ENCODE measurements at places on chromosomes 7 and 10.

DNA sequence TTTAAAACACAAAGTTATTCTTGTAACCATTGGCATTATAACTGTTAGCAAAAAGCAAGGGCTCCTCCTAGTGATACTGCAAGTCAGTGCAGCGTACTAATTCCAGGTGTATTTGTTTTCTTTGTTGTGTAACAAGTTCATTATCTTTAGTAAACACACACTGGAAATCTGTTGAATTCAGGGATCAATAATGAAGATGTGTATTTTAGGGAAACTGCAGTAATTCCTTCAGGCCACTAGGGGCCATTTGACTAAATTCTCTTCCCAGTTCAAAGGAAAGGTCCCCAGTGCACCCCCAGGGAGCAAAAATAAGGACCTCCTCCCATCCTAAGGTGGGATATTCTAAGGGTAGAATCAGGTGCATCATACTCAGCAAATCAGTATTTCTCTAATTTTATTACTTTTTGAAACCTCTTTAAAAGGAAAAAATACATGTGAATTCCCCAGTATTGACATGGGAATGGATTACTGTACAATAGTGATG is 158.6 kb upstream of the LYZL1 start:
- peak; percentile 23 for DNase-seq

GRCh38 chr7:92847305-92847704 is 10.9 kb upstream of the CDK6 start:
- no peak for DNase-seq

DNA sequence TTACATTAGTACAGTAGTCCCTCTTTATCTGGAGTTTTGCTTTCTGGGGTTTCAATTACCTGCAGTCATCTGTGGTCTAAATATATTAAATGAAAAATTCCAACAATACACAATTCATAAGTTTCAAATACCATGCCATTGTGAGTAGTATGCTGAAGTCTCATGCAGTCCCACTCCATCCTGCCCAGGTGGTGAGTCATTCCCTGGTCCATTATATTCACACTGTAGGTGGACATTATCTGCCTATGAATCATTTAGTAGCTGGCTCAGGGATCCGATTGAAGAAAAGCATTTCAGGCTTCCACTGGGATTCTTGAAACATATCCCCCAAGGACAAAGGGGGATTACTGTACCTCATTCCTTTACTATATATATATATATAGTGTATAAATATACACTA is 298.2 kb upstream of the GALNT17 start:
- no peak for DNase-seq

GRCh38 chr7:30087371-30087770 is 47.4 kb upstream of the MTURN start:
- DNase-seq: no peak

- DNase-seq: no peak
These were observed 89.7 kb downstream of the HGF start for GRCh38 chr7:81680120-81680519.

- peak; percentile 21 for DNase-seq
These were observed 711 bp downstream of the HIP1 start for GRCh38 chr7:75737856-75738603.

GRCh38 chr10:10365676-10366075 is 652.0 kb upstream of the CELF2 start:
- DNase-seq: no peak

- DNase-seq: no peak
These were observed 31.3 kb downstream of the RCC1L start for GRCh38 chr7:75042286-75042685.

DNA sequence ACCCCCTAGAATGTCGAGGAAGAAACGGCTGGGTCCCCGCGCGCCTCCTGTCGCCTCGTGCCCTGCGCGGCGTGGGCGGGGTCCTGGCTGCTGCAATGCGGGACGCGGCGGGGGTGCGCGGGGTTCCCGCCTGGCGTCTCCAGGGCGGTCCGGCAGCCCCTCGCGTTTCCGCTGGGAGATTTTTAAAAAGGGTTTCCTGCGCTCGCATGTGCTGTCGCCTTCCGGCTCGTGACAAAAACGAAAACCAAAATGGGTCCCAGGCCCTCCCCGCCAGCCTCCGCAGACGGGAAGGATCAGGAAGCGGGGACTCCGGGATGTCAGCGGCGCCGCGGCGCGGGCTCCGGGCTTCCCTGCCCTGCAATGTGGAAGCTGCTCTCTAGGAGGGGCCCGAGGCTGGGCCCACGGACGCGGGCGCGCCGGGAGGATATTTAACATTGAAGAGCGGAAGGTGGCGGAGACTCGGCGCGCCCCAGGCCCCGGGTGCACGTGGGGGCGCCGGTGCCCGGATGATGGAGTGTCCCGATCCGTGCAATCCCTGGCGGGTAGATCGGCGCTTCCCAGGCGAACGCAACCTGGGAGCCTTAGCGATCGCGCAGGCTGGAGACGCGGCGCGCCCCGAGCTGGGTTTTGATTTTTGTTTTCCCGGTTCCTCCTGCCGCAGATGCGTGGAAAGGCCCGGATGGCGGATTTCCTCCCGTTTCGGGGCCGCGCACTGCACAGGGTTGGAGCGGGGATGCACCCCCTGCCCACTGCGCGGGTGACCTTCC is 1.0 kb downstream of the PFKP start:
- peak; percentile 65 for DNase-seq

GRCh38 chr7:140403878-140404564 is at the start of gene RAB19:
RAB19 (plus strand) TSS chr7:140404058; CDS start chr7:140407647, 3,589 bp downstream.
- no peak for DNase-seq

- DNase-seq: no peak
These were observed 123.9 kb downstream of the DOCK4 start for GRCh38 chr7:112082306-112082705.

GRCh38 chr7:3682028-3682710 is 381.1 kb downstream of the SDK1 start:
- DNase-seq: no peak

DNA sequence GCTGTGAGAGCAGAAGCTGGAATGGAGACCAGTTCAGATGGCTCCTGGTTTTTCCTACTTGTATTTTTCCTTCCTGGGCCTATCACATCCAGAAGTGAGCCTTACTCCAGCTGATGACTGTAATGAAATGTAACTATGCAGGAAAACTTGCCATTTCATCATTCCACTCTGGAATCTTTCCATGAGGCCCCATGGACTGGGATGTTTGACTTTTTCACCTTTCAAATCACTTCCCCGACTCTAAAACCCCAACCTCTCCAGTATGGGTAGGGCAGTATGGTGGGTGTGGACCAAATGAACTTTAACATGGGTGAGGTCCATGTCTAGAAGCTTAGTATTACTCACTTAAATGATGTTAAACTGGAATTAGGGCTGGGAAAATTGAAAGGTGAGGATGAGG is 40.3 kb upstream of the DLD start:
- DNase-seq: no peak

- DNase-seq: no peak
These were observed 112.4 kb downstream of the SMURF1 start for GRCh38 chr7:99031496-99031895.

DNA sequence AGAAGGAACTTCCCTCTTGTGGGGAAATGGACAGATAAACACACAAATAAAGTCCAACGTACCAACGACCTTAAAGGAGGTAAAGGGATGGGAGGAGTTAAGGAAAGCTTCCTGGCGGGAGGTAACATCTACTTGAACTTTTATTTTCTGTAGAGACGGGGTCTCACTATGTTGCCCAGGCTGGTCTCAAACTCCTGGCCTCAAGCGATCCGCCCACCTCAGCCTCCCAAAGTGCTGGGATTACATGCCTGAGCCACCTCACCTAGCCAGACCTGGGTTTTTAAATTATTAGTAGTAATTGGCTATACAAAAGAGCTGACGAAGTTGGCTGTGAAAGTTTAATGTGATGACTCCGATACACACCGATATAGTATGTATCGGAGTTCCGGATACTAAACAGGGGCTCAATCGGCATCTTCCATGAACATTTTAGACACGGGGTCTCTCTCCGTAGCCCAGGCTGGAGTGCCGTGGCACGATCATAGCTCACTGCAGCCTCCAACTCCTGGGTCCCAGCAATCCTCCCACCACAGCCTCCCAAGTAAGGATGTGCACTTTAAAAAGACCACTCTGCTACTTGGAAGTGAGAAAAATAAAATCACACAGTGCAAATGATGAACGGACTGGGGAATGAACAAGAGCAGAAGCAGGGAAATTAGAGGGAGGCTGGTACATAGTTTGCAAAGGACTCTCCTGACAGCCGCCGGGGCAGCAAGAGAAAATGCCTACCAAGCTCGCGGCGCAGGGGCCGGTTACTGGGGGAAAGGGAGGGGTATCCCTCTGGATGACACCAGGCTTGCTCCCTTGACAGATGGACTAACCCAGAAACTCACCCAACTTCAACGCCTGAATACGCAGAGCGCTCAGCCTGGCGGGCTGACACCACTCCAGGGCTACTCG is 1.0 kb downstream of the BCL7B start:
- no peak for DNase-seq

DNA sequence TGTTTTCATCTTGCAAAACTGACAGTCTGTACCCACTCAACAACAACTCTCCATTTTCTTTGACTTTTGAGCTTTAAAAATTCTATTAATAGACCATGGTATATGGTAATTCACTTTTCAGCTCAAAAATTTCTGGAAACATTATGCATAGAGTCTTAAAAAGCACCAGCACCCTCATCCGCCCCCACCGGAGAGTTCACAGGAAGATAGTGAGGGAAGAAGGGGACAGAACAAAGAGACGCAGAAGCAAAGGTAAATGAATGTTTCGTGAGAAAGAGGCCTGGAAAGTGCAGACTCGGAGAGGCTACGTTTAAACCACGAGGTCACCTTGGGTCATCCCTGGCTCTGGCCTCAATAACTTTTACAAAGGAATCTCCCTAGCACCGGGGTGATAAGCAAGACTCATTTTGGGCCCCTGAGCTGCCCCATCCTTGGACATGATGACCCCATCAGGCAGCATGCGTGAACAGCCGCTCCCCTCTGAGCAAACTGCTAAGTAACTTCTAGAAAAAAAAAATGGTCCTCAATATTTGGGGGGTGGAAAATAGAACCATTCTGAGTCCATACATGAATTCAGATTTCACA is 96.3 kb downstream of the CPXM2 start:
- no peak for DNase-seq

- DNase-seq: no peak
These were observed 1055.2 kb upstream of the POT1 start for GRCh38 chr7:125984795-125985194.

- DNase-seq: no peak
These were observed 2.3 kb upstream of the PRKAR1B start for GRCh38 chr7:729140-730000.

- no peak for DNase-seq
These were observed 162.8 kb upstream of the ZMIZ1 start for GRCh38 chr10:78905957-78906308.

DNA sequence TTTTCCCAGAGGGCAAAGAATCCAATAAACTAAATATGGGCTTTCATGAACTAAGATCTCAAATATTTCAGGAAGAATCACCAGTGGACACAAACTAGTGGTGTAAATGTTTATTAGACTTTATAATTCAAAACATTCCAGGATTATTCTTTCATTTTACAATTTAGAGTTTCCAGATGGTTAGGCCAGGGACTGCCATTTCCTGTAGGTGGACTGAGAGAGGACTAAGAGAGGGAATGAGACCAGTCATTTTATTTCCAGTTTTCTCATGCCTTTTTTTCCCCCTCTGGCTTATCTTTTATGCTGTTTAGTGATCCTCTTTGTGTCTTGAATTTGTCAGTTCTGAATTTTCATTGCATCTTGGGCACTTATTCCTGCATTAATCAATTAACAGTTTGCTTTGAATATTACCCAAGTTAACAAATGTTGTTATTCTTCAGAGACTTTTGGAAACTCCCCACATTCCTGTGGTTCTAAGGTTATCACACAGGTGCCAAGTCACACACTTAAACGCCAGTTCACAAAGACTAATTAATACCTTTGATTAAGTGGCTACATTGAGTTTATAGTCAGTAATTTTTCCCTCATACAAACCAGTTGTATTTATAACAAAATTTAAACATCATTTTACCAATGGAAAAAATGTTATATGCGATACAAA is 12.3 kb downstream of the CISD1 start:
- DNase-seq: no peak

DNA sequence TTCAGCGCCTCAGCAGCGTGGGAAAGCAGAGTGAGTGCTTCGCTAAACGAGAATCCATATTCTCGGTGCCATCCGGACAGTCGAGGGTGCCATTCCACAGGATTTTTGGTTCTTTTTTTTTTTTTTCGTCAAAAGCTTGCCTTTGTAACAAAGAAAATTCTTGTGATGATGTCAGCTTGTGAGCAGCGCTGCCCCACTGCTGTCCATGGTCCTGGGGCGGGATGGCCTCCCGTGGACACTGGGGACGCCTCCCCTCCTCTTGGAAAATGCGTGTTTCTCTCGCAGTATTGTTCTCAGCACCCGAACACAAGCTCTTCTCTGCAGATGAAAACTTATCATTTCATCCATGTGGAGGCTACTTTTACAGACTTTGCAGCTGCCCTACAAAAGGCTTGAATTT is 477.4 kb downstream of the TCERG1L start:
- DNase-seq: no peak

DNA sequence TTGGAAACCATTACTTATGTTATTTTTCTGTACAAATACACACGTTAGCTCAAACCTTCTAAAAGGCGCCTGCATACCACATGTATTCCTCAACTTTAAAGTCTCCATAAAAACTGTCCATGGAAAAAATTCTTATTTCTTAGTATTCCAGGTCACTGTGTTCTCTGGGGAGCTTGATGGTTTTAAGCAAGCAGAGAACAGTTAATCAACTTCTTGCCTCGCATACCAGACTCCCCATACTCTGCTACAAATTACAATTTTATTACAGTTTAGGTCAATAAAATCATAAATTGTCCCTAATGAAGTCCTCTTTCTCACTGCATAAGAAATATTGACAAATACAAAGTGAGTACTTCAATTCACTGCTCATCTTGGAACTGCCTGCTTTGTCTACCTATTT is 77.0 kb upstream of the GPR22 start:
- no peak for DNase-seq

GRCh38 chr7:50858528-50859245 is 76.0 kb upstream of the GRB10 start:
- DNase-seq: no peak
